ENCODE measurements at places on chromosomes 12 and 14. TPM values are rescaled to one million over a fixed set of nuclear protein-coding genes. Genes with fewer than 3 reads are reported as not detected.
A peak's percentile ranks its signal among the peaks of the same experiment; 100 is the strongest.

Gene DCN
- 1,612 TPM for total RNA-seq

Gene PPP1R12A
- total RNA-seq = 415 TPM

Gene CCDC177
- total RNA-seq = not detected

Gene GRIP1
- 9.4 TPM for total RNA-seq

Gene RERGL
- total RNA-seq = 2.5 TPM

Gene KRT2
- total RNA-seq = not detected

Gene ARHGDIB
- 43.3 TPM for total RNA-seq

Gene ABCD2
- 0.49 TPM for total RNA-seq

Gene PLEKHH1
- total RNA-seq = 3.7 TPM

Gene HOXC13
- total RNA-seq = not detected

Gene MANSC4
- not detected for total RNA-seq

Gene AQP6
- total RNA-seq = 0.14 TPM

Gene KRT72
- not detected for total RNA-seq

DNA sequence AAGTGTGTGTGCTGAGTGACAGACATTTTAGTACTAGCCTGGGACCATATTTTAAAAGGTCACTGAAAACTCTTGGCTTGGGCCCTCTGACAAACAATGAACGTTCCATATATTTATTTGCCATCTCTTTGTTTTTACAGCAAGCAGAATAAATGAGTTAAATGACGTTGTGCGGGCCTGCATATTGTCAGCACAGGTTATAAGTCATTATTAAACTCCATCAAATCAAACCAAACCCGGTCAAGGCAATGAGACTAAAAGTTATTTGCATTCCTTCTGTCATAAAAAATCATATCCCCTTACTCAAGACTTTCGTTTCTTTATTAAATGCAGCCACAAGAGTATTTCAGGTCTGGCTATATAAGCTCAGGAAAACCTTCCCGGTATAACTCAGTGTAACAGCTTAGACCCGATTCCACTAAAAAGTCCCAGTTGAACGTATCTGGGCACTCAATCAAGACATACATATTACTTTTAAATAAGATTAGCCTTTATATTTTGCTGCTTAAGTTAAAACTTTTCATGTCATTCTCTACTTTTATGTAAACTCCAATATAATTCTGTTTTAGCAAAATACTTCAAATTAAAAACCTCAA, 84.9 kb downstream of the DICER1 start:
- DNase-seq = no peak

GRCh38 chr12:46562625-46563225, 190.2 kb upstream of the SLC38A2 start:
- no peak for DNase-seq

- DNase-seq = peak; percentile 63
These were observed 178.9 kb upstream of the DYRK2 start for GRCh38 chr12:67469666-67470065.

- no peak for DNase-seq
These were observed 35.8 kb downstream of the NFKBIA start for GRCh38 chr14:35368583-35369392.

DNA sequence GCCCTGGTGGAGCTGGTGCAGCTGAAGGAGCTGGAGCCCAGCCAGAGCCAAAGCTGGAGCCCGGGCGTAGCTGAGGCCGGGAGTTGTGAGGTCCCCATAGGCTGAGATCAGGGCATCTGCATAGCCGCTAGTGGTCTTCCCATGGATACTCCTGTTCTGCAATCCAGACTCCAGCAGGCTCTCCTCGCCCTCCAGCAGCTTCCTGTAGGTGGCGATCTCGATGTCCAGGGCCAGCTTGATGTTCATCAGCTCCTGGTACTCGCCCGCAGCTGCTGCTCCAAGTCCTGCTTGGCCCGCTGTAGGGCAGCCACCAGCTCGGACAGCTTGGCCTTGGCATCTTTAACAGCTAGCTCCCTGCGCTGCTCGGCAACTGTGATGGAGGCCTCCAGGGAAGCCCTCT, 966.1 kb downstream of the FSCB start:
- no peak for DNase-seq

GRCh38 chr14:68950111-68950510, 29.0 kb downstream of the ACTN1 start:
- DNase-seq = no peak

- DNase-seq = no peak
These were observed 9.0 kb upstream of the NUMB start for GRCh38 chr14:73467377-73467776.

- no peak for DNase-seq
These were observed 36.7 kb downstream of the FLRT2 start for GRCh38 chr14:85566603-85567002.

- DNase-seq = no peak
These were observed 229.9 kb downstream of the AKAP6 start for GRCh38 chr14:32559048-32559447.

GRCh38 chr12:105349138-105349537, 18.6 kb downstream of the C12orf75 start:
- DNase-seq = no peak

DNA sequence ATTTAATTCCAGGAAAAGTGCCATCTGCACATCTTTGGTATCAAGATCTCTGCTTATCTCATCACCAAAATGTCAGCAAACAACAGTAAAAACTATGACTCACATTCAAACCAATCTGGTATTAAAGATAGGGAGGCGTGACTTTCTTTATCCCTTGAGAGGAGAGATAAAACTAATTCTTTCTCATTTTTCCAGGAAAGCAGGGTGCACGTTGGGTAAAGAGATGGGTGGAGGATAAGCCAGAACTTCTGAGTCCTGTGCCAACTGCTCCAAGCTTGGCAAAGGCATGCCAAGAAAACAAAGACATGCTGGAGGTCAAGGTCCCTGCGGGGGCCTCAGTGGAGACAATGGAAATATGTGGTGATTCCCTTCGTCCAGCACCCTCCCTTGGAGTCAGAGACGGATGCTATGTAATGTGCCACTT, 225.8 kb upstream of the PLXNC1 start:
- DNase-seq = no peak

DNA sequence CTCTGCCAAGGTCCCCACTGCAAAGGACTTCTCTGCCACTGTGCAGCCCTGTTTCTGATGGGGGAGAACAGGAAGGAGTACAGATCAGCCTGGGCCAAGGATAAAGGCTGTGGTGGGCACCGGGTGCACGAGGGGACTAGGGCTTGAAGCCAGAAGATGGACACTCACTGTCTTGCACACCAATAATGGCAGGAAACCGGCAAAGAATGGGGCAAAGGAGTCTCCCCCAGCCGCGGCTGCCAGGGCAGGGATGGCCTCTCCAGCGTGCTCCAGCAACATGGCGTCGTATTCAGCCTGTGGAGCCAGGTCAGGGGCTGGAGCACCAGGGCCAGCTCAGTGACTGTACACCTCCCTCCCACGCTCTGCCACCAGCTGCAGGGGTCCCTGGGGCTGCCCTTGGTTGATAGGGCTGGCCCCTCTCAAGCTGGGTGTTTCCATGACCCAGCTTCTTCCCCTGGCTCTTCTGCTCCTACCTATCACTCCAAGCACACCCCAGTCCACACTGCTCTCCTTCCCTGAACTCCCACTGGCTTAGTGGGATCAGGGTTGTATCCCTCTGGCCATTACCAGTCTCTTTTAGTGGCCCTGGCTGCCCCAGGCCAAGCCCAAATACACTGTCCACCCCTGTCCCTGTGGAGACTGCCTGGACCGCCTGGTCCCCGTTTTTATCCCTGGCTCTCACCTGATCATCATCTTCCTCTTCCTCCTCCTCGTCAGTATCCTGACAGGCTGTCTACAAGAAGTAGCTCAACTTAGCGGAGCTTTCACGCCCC, 6.3 kb downstream of the IPO4 start:
- DNase-seq = no peak

- no peak for DNase-seq
These were observed 462.3 kb downstream of the EGLN3 start for GRCh38 chr14:33488582-33488981.

- DNase-seq = no peak
These were observed 72.3 kb downstream of the LRIG3 start for GRCh38 chr12:58847901-58848600.

- DNase-seq = no peak
These were observed 29.9 kb upstream of the FUT8 start for GRCh38 chr14:65382586-65382985.

GRCh38 chr12:41184864-41185263, 3.3 kb upstream of the PDZRN4 start:
- DNase-seq = no peak

DNA sequence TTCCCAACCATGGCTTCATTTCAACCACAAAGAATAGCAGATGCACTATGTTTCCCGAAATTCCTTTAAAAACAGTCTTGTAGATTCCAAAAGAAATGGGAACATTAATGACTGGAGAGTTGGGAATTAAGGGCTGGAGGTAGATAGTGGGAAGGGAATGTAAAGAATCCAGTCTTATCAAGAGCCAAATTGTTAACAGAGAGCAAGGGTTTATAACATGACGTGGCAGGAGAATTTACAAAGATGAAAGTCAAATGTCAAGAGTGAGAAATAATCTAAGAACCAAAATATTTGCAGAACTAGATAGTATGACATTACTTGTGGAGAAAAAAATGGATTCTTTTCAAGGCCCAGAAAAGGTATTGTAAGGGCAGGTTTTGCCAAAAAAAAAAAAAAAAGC, 200.9 kb downstream of the GRIN2B start:
- DNase-seq = no peak

- DNase-seq = no peak
These were observed 1201.5 kb downstream of the BCL11B start for GRCh38 chr14:98070536-98070935.

DNA sequence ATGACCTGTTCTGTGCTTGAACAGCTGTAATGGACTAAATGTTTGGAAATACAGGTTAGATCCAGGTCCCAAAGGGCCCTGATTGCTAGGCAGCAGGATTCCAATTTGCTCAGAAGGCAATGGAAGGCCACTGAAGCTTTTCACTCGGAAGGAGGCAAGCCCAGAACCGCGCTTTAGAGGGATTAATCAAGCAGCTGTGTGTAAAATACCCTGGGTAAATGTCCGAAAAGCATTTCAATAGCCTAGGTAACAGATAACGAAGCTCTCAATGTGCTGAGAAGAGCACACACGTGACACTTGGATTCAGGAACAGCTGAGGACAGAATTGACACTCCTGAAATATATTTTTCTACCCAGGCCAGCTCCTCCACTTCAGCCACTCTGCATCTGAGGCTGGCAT, 436.1 kb downstream of the TMEM132D start:
- no peak for DNase-seq

- DNase-seq = no peak
These were observed 55.8 kb upstream of the CCDC175 start for GRCh38 chr14:59632381-59632780.

GRCh38 chr12:21718944-21719650, 55.4 kb downstream of the KCNJ8 start:
- no peak for DNase-seq

- DNase-seq = no peak
These were observed 29.1 kb downstream of the CHST11 start for GRCh38 chr12:104485651-104486362.

DNA sequence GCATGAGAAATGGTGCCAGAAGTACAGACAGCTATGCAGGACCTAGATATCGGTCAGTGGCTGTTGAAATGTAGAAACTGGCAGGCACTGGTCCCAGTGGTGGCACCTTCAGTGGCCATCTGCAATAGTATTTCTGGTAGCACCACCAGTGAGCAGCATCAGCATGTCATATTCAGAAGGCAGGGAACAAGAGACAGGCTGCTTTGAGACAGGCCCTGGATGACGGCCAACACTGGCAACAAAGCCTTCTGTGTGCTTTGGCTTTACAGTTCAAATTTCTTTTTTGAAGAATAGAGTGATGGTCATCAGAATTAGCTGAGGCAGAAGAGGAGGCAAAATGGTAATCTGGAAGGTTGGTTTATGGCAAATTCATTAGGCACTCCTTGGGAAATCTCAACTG, 273.4 kb upstream of the SLC16A7 start:
- DNase-seq = no peak

DNA sequence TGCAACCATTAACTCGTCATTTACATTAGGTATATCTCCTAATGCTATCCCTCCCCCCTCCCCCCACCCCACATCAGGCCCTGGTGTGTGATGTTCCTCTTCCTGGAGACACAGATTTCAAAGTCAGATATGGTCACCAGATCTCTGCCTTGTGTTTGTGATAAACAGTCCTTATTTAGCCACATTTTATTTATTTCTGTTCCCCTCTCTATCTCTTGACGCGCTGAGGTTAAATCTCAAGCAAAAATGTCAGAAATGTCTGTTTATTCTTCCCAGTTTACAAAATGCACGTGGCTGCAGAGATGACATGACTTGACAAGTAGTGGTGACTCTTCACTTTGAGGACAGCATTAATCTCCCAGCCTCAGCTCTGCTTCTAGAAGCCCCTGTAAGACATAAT, 11.5 kb upstream of the RASSF3 start:
- DNase-seq = no peak

- DNase-seq = no peak
These were observed 87.8 kb upstream of the PDE3A start for GRCh38 chr12:20280515-20280914.

- no peak for DNase-seq
These were observed 38.5 kb downstream of the SLC38A6 start for GRCh38 chr14:61019537-61019936.

GRCh38 chr14:96136371-96137005, 68.2 kb upstream of the BDKRB2 start:
- no peak for DNase-seq

DNA sequence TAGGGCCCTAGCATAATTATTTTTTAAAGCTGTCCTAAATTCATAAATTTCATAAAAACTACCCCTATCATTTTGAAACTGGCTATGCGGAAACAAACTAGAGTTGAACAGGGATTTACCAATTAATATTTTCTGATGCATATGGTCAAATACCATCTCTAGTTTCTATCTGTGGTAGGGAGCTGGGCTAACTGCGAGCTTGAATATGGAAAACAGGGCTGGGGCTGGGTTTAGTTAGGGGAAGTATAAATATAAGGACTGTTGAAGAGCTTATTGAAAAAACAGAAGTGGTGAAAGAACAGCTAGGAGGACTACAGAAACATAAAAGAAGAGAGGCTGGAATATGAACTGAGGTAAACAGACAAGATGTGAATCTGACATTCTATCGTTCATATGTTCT, 91.8 kb downstream of the SLC38A1 start:
- DNase-seq = no peak

GRCh38 chr12:16198884-16199283, 78.6 kb downstream of the SLC15A5 start:
- DNase-seq = no peak

DNA sequence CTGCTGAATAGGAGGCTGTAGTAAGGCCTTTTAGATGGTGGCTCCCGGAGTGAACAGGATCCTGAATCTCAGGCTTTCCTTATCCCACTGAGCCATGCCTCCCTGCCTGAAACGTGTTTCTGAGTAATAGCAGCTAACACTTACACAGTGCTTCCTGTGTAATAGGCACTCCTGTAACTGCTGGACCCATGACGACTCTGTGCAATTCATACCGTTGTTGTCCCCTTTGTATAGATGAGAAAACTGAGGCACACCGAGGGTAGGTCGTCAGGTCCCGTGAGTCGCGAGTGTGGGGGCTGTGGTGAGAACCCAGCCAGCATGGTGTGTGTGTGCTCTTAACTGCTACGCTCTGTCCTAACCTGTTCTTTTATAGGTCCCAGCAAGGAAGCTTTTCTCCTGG, 193.6 kb downstream of the CACNA1C start:
- DNase-seq = no peak

GRCh38 chr12:22014783-22015144, 31.3 kb upstream of the CMAS start:
- no peak for DNase-seq

GRCh38 chr14:21494902-21495762, 16.0 kb downstream of the METTL3 start:
- DNase-seq = no peak

GRCh38 chr12:64457466-64457865, 5.5 kb downstream of the TBK1 start:
- no peak for DNase-seq
